ENCODE measurements at places on chromosomes 2 and 18.

- no peak for DNase-seq
Observed at GRCh38 chr2:239151201-239152131, 249.4 kb downstream of the HDAC4 start.

DNA sequence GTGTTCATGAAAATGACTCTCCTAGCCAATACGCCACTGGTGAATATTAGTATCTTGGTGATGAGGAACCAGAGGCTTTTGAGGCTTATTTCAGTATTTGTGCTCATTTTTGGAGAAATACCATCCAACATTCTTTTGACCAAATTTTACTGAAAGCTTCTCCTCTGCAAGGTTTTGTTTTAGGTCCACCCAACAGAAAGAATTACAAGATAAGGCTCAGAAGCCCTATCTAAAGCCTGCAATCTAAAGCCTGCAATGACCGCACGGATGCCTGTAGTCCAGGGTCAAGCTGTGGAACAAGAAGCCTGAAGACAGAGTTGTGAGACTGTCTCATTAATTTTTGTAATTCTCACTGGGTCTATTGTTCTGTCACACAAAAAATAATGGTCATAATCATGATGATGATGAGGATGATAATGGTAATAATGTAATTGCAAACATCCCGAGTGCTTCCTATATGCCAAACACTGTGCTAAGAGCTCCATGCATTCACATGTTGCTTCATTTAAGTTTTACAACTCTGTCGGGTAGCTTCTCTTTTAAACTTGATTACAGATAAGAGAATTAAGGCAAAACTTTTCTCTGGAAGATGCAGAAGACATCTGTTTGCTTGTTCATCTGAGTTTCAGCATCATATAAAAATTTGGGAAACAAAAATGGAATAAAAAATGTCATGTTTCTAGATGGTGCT is 33.2 kb upstream of the NCOA1 start:
- no peak for DNase-seq

DNA sequence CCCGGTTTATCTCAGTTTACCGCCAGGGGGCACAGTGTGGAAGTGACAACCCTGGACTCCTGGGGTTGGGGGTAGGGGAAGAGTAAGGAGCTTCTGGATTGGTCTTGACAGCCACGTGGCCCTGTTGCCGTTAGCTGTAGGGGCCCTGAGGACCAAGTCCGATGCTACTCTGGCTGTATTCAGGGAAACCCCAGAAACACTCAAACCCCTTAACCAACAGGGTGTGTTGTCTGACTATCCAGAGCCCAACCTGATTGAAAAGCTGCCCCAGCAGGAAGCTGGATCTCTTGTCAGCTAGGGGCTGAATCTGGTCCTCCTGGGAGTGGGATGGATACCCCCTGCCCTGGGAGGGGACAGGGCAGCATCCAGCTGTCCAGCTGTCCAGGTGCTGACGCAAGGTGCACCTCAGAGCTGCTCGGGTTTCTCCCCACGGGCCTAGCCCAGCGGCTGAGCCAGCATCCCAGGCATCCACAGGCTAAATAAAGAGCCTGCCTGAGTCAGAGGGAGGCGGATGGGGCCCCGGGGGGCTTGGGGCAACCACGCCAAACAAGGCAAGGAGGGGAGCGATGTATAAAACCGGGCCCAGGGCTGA is 3.1 kb upstream of the GMPPA start:
- DNase-seq: peak; percentile 26

- no peak for DNase-seq
Observed at GRCh38 chr18:23712445-23712844, 23.2 kb downstream of the LAMA3 start.

DNA sequence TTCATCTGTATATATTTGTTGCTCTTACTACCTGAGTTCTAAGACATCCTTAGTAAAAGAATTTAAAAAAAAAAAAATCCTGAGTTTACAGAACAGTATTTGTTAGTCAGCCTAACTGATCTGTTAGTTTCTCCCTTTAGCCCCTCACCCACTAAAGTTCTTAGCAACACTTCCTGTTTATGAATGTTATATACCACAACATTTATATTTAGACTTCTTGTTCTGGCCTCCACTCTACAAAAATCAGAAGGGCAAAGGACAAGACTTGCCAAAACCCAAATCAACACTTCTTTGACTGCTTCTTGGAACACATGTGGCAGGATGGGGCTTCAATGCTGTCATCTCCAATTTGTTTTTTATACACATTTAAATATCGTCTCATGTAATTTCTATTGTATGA is 71.1 kb downstream of the MGAT5 start:
- DNase-seq: no peak

DNA sequence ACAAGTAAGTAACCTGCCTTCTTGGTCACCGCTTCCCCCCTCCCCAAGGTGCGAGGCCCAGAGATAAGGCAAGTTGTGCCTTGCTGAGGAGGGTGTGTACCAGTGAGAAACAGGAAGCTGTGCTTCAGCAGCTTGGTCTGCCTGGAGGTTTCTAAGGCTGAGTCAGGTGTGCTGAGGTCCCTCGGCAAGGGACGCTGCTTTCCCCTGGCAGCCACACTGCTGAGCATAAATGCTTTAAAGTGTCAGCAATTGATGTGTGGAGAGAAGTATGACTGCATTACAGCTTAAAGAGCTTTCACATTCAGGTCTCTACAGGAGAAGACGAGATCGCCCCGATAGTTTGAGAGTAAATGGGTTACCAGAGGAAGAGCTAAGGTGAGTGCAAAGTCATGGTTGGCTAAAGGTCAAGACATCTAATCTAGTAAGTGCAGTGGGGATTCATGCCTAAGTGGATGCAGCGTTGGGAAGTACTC is 86.9 kb downstream of the LIMS1 start:
- peak; percentile 58 for DNase-seq

- no peak for DNase-seq
Observed at GRCh38 chr2:112198780-112199179, 56.1 kb downstream of the ZC3H8 start.

DNA sequence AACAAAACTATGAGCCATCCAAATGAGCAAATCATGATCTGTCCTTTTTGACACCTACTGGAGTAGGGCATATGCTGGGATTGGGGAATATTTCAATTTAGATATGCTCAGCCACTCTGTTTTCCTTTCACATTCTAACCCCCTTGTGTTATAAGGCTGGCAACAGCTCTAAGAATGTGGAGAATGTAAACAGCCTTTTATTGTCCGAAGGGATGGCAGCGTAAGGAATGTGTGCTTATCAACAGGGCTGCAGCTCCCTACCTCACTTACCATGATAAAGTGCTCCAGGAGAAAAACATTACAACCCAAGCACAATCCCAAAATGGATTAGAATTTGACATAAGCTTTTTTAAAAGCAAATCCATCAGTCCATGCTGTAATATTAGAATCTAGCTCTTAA is 2.2 kb downstream of the NXPH2 start:
- no peak for DNase-seq

DNA sequence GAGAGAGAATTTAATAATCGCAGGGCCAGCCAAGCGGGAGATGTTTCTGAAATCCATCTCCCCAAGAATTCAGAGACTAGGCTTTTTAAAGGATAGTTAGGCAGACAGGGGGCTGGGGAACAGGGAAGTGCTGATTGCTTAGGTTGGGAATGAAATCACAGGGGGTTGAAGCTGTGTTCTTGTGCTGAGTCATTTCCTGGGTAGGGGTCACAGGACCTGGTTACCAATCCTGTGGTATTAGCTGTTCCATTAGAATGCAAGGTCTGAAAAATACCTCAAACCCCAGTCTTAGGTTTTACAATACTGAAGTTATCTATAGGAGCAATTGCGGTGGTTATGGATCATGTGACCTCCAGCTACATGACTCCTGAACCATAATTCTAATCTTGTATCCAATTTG is 4.6 kb downstream of the SP140 start:
- no peak for DNase-seq

DNA sequence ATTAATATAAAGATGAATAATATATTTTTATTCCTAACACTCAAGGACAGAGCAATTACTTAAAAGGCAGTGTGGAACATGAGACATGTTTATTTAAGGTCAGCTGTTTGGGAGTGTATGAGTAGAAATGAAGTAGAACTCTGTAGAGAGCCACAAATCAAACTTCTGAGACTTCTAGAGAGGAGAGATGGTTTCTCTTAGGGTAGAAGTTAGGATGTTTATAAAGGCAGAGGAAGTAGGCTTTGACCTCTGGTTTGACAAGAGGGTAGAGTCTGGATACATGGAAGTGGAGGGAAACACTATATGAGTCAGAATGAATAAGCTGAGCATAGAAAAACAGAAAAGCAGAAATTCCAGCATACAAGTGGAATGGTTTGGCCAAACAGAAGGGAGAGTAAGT is 262.1 kb upstream of the KLHL14 start:
- no peak for DNase-seq

- no peak for DNase-seq
Observed at GRCh38 chr2:226622484-226622883, 177.1 kb downstream of the IRS1 start.

- DNase-seq: no peak
Observed at GRCh38 chr18:3223356-3223755, 3.6 kb upstream of the MYOM1 start.

DNA sequence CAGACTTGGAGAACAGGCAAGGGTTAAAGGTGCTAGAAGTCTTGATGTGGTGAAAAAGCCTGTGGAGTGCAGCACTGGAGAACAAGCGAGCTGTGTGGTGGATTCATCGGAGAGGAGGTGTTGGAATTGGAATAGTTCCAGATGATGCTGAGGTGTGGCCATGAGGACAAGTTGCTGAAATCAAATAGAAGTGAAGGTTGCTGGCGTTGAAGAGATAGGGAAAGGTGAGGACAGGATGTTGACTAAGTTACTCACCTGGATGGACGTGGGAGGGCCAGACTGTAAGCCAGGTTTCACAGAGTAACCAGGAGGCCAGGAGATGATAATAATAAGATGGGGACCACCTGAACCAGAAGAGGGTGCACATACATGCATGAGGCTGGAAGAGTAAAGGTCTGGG is 173.4 kb downstream of the DIS3L2 start:
- DNase-seq: no peak

GRCh38 chr2:46555011-46555410 is 75.6 kb downstream of the TMEM247 start:
- DNase-seq: peak; percentile 17

- no peak for DNase-seq
Observed at GRCh38 chr2:150413366-150413765, 74.1 kb downstream of the RND3 start.

GRCh38 chr2:86562485-86562921 is 740 bp downstream of the CHMP3 start:
- DNase-seq: no peak

GRCh38 chr2:184119989-184120800 is 478.1 kb upstream of the ZNF804A start:
- no peak for DNase-seq

DNA sequence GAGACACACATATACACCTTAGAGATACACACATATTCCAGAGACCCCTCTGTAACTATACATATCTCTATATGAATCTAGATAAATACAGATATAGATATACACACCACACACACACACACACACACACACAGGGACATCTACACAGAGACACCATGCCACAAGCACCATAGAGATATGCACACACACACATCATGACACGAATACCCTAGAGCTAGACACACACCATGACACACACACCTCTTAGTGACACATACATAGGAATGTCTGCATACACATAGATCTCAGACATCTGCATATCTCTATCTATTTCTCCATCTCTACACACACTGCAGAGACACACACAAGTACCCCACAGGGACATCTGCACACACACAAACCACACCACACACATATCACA is 270.0 kb downstream of the CYRIA start:
- no peak for DNase-seq

DNA sequence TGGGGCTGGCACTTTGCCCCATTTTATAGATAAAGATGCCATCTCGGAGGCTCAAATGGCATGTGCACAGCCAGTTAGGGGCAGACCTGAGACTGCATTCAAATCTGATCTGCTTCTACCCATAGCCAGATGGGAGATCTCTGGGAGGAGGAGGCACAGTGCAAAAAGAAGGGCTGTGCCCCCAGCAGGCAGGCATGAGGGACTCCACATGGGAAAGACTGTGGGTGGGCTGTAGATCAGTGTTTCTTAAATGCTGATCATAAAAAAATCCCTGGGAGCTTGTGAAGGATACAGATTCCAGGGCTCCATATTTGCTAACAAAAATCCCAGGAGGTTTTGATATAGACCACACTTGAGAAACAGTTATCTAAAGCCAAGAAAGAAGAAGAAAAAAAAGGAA is 15.2 kb downstream of the PAX8 start:
- no peak for DNase-seq

- no peak for DNase-seq
Observed at GRCh38 chr2:222174450-222174849, 124.3 kb downstream of the PAX3 start.

GRCh38 chr2:191020742-191021381 is 6.9 kb upstream of the STAT1 start:
- no peak for DNase-seq

GRCh38 chr18:3869848-3870247 is 419.9 kb downstream of the TGIF1 start:
- DNase-seq: no peak

GRCh38 chr2:74979844-74980243 is 21.4 kb downstream of the POLE4 start:
- DNase-seq: no peak

- DNase-seq: no peak
Observed at GRCh38 chr2:174972924-174973323, 32.3 kb downstream of the CHN1 start.

GRCh38 chr18:45686891-45687611 is 36.9 kb upstream of the SLC14A1 start:
- peak; percentile 58 for DNase-seq

GRCh38 chr2:5353565-5353964 is 338.6 kb upstream of the SOX11 start:
- DNase-seq: no peak

- no peak for DNase-seq
Observed at GRCh38 chr2:35973737-35974132, 381.8 kb upstream of the CRIM1 start.

DNA sequence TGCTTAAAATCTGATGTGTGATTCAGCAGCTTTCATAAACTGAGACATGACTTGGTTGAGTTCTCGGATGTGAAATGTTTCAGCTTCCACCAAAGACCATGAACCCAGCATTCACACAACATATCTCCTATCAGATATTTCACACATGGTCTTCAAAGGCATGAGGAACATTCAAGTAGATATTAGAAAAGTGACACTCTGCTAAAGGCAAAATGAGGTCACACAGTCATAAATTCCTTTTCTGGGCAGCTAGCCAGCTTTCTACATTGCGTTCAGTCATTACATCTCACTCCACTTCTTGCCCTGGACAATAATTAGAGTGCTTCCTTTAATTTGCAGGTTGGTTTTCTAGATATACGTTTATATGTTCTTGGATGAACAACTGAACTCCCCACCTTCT is 96.7 kb downstream of the GAREM1 start:
- no peak for DNase-seq

GRCh38 chr2:188524519-188525113 is 232.9 kb downstream of the GULP1 start:
- no peak for DNase-seq

Measured in effector memory CD8-positive, alpha-beta T cell (primary cell).